ENCODE measurements at places on chromosomes 7 and 10.

- peak; percentile 29 for DNase-seq
These were observed 5.6 kb upstream of the ZNF518A start for GRCh38 chr10:96124230-96125141.

DNA sequence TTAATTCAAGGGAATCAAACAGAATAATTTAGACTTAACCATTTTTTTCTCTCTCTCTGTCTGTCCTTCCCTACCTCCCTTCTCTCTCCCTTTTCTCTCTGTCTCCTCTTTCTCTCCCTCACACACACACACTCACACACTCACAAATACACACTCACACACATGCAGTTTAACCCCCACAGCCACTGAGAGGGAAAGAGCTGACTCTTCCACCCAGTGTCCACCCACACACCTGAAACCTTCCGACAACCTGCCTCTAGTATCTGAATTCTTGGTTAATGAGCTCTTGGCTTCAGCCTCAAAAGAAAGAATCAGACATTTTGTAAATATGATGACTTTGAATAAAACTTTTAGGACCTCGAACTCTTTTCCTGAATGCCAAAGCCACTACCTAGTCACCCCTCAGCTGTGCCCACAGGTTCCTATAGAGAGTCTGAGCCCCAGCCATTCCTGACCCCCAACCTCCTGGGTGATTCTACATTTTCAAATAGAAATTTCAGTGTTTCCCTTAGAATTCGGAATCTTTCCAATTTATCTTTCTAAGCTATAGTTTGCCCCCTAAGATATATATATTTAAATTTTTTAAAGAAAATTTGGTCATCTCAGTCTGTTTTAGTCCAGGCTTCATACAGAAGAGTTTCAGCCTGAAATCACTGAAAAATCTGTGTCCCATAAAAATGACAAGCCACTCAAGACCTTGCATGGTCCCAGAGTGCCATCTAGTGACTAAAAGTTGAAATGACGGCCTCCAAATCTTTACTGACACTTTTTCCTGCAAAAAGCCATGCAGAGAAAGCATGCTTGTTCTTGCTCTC lies 202.8 kb downstream of the IPMK start:
- peak; percentile 28 for DNase-seq

GRCh38 chr7:36283181-36283580 lies 106.5 kb upstream of the ANLN start:
- no peak for DNase-seq

DNA sequence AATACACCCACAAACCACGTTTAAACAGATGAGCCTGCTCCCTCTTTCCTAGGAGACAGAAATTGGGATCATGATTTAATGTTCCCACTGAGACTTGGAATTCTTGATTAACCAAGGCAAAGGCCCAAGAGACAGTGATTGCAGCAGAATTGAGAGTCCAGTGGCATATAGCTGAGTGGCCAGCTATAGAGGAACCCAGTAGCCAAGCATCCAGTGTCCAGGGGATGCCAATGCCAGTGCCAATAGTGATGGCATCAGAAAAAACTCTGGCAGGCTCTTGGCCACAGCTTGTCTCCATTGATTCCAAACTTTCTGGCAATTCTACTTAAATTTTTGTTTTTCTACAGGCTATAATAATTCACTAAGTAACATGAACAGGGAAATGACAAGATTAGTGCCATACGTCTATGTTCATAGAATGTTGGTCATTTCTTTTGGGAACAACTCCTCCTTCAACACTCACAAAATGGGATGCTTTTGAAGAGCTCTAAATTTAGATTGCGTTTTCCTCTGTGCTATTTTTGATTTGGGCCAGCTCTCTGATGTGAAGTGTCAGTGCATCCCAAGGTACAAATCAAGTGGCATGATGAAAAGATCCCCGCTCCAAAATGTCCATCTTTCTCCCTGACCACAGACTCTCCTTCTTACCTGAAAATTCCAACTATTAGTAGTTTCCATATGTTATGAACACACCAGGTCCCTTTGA lies 83.1 kb upstream of the A1CF start:
- DNase-seq: no peak

DNA sequence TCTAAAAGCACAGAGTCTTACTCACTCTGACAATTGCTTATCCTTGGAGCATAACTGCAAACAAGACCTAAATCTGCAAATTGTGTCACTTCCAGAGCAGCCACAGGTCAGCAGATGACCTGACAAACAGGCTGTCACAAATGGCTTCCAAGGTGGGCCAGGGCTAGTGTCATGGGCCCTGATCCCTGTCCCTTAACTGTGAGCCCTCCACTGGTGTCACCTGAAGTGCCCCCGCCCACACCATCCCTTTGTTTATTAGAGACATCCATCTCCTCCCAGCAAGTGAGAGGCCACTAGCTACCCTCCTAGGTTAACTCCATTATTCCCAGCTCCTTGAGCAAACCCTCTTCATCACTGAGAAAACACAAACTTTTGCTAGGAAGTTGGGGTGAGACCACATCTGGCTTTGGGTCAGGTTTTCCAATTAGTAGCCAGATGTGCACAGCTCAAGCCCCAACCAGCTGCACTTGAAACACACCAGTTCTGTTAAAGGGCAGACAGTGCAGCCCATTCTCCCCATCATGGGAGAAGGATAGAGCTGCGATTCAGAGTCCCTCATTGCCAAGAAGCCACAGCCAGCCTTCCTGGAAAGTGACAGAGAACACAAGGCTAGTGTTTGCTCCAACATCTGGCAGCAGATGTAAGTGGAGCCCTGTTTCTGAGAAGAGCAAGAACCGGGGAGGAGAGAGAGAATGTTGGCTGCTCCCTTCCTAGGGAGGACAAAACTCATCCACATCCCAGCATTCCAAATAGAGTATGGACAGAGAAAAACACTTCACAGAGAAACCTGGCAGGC lies 75.7 kb upstream of the NANOS1 start:
- peak; percentile 76 for DNase-seq

DNA sequence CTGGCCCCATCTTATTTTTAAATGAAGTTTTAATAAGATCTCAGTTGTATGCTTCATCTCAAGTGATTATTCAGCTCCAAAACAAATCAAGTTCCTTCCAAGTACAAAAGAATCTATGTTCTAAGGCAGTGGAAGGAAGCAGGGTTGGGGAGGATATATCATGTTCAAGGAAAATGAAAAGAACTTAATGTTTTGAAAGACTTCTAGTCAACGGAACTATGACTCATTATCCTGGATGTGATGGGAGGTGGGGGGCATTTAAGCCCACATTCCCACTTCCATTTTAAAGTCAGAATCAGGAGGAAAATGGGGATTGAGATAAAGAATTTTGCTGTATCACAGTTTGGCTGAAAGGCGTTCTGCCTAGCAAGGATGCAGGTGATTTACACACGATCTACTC lies 59.4 kb downstream of the FANK1 start:
- no peak for DNase-seq

DNA sequence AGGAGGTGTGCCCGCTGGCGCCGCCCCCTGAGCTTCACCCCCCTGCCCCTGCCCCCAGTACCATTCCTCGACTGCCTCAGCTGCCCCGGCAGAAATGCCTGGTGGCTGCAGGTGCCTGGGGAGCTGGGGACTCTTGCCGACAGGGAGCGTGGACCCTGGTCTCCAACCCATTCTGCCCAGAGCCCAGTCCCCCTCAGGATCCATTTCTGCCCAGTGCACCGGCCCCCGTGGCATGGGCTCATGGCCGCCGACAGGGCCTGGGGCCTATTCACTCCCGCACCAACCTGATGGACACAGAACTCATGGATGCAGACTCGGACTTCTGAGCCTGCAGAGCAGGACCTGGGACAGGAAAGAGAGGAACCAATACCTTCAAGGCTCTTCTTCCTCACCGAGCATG lies 12.7 kb upstream of the AHCYL2 start:
- no peak for DNase-seq

DNA sequence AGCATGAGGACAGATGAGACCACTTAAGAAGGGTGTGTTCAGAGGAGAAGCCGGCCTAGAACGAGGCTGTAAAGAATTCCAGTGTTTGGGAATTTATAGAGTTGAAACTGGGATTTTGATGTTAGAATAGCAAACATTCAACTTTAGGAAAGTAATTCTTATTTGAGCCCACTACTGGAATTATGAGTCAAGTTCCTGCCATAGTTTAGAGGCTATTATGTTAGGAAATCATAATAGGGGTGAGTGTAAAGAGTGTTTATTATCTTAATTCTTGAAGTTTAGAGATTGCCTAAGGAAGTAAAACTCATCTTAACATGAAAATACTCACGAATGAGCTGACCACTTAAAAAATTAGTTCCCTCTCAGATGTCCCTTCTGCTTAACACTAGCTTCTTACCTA lies 2.1 kb downstream of the CBLL1 start:
- DNase-seq: no peak

DNA sequence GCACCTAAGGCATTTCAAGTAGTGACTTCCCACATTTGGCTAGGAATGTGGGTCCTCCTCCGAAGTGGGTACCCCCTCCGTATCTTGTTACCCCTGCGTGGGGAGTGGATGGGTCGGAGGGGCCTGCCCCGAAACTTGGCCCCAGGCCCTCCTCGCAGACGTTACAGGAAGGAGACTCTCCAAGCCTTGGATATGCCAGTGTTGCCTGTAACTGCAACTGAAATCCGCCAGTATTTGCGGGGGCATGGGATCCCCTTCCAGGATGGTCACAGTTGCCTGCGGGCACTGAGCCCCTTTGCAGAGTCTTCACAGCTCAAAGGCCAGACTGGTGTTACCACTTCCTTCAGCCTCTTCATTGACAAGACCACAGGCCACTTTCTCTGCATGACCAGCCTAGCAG lies 823 bp downstream of the TWNK start:
- no peak for DNase-seq

DNA sequence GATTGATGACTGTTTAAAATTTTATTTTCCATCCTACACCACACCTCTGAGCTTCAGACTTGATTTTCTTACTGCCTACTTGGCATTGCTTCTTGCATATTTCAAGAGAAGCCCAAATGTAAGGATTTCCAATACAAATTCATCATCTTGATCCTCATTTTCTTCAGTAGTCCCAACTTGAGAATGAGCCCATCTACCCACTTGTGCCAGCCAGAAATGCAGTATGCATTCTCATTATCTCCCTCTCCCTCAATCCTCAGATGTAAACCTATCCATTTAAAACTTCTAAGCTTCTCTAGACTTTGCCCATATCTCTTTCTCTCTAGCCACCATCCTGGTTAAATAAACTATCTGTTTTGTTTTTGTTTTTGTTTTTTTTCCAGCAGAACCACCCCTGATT lies 22.4 kb upstream of the EGFR start:
- DNase-seq: no peak

- DNase-seq: no peak
These were observed 118.1 kb downstream of the SEMA3D start for GRCh38 chr7:85068799-85069198.

GRCh38 chr10:79976999-79977398 lies 28.1 kb upstream of the SFTPD start:
- no peak for DNase-seq

DNA sequence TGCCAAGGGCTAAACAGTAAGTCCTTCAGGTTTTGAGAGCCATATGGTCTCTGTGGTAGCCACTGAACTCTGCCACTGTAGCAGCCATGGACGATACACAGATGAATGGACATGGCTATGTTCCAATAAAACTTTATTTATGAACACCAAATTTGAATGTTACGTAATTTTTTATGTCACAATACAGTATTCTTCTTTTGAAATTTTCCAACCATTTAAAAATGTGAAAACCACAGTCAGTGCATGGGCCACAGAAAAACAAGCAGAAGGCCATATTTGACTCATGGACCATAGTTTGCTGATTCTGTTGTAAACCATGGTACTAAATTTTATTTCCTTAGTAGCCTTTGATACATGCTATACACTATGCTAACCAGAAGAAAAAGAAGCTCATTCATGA lies 361.8 kb downstream of the MAGI2 start:
- DNase-seq: no peak

DNA sequence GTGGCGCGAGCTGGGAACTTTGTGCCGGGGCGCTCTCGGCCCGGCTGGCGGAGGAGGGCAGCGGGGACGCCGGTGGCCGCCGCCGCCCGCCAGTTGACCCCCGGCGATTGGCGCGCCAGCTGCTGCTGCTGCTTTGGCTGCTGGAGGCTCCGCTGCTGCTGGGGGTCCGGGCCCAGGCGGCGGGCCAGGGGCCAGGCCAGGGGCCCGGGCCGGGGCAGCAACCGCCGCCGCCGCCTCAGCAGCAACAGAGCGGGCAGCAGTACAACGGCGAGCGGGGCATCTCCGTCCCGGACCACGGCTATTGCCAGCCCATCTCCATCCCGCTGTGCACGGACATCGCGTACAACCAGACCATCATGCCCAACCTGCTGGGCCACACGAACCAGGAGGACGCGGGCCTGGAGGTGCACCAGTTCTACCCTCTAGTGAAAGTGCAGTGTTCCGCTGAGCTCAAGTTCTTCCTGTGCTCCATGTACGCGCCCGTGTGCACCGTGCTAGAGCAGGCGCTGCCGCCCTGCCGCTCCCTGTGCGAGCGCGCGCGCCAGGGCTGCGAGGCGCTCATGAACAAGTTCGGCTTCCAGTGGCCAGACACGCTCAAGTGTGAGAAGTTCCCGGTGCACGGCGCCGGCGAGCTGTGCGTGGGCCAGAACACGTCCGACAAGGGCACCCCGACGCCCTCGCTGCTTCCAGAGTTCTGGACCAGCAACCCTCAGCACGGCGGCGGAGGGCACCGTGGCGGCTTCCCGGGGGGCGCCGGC lies 870 bp downstream of the FZD1 start:
- peak; percentile 74 for DNase-seq

DNA sequence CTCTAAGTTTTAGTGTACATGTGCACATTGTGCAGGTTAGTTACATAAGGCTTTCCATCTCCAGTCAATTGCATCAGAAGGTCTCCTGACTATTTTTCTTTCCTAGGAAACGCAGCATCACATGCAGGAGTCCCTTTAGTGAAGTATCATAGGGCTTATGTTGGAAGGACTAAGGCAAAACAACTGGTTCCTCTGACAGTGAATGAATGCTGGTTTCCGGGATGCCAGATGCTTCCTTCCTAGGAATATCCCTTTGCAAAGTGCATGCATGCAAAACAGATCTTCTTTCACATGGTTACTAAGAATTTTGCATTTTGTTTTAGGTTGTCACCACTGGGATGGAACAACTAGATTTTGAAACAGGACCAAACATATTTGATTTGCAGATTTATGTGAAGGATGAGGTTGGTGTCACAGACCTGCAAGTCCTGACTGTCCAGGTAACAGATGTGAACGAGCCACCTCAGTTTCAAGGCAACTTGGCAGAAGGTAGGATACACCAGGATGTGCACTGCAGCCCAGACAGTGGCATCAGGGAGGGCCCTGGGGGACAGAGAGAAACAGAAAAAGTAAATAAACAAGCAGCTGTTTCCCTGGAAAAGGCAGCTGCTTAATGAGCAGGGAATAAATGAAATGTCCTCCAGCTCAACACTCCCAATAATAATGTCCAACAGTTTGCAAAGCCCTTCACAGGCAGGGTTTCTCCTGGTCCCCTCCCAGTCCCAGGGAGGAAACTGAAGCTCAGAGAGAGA lies 17.8 kb downstream of the CDHR3 start:
- no peak for DNase-seq

- DNase-seq: no peak
These were observed 3.3 kb downstream of the GATA3 start for GRCh38 chr10:8057636-8058273.

- peak; percentile 65 for DNase-seq
These were observed 514 bp downstream of the RNF216 start for GRCh38 chr7:5780801-5781496.
